ENCODE measurements at places on chromosomes 6 and 20.

GRCh38 chr6:113640051-113640450, 217.1 kb upstream of the MARCKS start:
- DNase-seq, result no peak

DNA sequence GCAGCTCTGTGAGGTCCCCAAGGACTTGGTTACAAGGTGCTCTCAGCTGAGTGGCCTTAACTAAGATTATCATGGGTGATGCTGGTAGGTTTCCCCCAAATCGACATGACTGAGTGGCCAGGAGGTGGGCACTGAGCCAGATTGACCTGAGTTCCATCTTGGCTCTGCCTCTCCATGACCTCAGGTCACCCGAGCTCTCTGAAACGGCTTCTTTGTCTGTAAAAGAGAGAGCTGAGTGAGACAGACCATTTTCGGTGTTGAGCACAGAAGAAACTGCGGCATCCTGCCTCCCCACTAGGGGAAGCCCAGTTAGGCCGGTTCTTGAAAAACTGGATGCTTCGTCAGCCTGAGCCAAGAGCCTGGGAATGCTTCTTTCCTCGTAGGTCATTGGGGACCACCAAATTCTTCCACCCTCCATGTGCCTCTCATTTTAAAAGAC, 14.1 kb upstream of the STX16 start:
- DNase-seq, result no peak

DNA sequence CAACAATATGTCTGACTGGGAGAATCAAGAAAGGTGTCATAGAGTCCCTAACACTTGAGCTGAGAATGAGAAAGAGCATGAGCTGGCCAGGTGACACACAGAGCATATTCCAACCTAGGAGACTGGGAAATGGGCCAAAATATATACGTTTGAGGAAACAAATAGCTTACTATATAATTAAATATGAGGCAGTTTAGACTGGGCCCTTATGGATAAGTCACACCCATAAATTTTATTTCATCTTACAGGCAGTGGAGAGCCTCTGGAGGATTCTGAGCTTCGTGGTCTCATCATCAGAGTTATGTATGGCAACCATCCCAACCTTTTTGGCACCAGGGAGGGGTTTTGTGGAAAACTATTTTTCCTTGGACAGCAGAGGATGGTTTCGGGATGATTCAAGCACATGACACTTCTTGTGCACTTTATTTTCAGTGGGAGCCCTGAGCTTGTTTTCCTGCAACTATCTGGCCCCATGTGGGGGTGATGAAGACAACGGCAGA, 12.9 kb upstream of the NQO2 start:
- DNase-seq, result peak; percentile 57

DNA sequence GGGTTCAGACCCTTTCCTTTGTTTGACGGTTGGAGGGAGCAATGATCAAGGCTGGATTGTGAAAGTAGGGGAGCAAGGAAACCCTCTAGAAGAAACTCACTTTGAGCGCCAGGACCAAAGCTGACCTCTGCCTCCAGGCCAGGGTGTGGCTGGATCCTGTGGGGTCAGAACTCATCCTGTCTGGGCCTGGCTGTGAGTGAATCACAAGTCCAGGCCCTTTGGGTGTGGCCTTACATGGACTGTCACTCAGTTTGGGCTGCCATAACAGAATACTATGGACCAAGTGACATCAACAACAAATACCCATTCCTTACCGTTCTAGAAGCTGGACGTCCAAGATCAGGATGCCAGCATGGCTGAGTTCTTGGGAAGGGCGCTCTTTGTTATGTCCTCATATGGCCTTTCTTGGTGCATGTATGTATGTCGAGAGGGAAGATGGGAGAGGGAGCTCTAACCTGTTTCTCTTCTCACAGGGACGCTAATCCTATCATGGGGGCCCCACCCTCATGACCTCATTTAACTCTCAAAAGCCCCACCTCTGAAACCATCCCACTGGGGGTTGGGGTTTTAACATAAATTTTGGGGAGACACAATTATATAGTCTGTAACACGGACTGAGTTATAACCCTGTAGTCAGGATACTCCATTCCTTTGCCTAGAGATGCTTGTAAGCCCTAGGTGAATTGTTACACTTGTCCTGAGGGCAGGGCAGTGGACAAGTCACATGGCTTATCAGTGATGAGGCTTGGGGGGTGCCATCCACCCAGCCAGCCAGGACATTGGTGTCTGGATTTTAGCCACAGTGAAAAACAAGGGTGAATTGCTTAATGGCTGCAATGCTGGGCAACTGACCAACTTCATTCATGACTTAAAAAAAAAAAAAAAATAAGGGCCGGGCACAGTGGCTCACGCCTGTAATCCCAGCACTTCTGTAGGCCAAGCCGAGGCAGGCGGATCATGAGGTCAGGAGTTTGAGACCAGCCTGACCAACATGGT, 80.0 kb downstream of the TRMT11 start:
- no peak for DNase-seq

DNA sequence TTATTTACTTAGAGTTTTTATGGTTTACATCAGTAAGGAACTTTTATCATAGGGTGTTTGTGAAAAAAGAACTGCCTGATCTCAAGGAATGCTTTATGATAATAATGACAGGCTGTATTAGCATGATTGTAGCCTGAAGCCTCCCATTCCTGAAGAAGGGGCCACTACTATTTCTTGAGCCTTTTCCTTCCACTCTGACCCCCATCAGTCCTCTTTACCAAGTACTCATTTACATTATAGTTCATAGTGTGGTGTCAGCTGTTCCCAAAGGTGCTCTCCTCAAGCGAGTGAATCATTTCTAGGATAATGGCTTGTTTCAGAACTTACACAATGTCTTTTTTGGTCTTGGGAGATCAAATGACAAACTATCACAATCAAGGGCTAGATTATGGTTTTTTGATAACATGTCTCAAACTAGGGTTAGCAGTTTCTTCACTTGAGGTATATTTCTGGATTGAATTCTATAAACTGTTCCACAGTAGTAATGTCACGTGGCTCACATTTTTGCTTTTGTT, 283.6 kb downstream of the CDKAL1 start:
- DNase-seq, result no peak

GRCh38 chr6:170029416-170030283, 261.2 kb downstream of the DLL1 start:
- DNase-seq, result no peak

GRCh38 chr6:73655341-73655917, 1.6 kb upstream of the SLC17A5 start:
- DNase-seq, result no peak

DNA sequence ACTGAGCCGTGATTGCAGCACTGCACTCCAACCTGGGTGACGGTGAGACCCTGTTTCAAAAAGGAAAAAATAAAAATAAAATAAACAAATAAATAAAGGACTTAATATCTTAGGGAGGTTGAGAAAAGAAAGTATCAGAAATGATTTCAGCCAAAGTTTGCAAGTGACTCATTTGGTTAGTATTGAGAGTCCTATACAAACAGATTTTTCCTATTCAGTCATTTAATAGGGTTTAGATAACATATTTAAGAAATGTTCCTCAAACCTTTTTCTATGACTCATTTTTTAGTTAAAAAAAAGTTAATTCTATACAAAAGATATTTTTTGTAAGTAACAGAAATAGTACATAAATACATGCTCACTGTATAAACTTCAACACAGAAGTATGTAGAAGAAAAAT, 235.1 kb downstream of the GJA1 start:
- no peak for DNase-seq

DNA sequence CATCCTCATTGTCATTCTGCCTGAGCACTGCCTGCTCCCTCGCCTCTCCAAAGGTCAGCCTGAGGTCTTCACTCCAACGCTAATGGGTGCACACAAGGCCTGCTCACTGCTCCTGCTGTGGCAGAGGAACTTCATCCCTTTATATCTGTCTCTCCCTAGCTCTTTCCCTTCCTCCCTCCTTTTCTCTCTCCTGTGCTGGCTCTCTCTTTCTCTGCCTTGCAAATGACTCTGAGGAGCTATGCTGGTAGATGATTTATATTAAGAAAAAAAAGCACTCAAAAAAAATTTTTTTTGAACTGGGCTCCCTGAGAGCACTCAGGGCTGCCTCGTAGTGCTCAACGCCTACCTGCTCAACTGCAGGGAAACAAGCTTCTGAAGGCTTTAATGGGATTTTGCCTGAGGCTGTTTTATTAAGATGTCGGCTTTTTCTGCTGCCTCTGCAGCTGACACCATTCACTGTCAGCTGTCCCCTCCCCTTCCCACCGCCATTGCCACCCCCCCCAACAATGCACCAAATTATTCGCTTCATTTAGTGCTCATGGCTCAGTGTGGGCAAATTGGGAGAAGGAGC, 137.7 kb upstream of the DEFB112 start:
- no peak for DNase-seq

- DNase-seq, result no peak
Measured at GRCh38 chr6:38370653-38371601, 268.8 kb downstream of the BTBD9 start.

DNA sequence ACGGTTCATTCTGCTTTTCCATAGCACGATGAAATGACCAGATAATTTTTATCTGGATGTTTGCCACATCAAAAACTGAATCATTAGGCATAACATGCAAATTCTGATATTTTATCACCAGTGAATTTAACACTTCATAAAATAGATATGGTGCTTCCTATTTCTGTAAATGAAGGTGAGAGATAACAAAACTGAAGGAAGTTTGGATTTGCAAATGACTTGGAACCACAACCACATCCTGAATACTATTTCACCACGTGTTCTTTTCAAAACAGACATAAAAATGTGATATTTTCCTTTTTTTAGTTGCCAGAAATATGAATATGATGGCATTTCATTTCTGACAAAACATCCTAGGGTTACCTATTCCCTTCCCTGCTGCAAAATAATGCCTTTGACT, 146.1 kb downstream of the EDN1 start:
- no peak for DNase-seq

DNA sequence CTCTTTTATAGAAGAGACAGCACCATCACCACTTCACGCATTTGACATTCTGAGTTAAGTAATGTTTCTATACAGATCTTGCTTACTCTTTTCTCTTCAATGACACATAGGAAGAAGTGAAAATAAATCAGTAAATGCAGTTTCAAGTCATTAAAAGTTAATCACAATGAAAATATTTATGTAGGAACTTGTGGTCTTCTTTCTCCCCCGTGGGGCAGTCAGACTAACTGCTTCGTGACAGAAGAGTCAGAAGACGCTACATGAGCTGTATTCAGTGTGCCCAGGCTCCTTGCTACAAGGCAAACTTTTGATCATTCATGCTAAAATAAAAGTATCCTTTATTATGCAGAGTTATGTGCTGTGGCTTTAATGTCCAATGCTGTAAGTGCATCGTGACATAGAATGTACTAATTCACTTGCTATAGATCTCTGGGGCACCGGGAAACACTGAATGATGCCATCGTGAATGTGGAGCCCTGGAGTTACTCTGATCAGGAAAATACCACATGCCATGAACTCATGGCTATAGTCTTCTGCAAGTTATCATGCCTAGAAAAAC, 117.8 kb upstream of the TRAF3IP2 start:
- no peak for DNase-seq

- no peak for DNase-seq
Measured at GRCh38 chr6:99473730-99474129, 41.5 kb downstream of the USP45 start.

- DNase-seq, result no peak
Measured at GRCh38 chr6:53706525-53706924, 41.0 kb upstream of the KLHL31 start.

GRCh38 chr6:132685009-132685408, 26.0 kb upstream of the TAAR1 start:
- DNase-seq, result no peak

GRCh38 chr20:25733903-25734302, 37.2 kb upstream of the ZNF337 start:
- no peak for DNase-seq

DNA sequence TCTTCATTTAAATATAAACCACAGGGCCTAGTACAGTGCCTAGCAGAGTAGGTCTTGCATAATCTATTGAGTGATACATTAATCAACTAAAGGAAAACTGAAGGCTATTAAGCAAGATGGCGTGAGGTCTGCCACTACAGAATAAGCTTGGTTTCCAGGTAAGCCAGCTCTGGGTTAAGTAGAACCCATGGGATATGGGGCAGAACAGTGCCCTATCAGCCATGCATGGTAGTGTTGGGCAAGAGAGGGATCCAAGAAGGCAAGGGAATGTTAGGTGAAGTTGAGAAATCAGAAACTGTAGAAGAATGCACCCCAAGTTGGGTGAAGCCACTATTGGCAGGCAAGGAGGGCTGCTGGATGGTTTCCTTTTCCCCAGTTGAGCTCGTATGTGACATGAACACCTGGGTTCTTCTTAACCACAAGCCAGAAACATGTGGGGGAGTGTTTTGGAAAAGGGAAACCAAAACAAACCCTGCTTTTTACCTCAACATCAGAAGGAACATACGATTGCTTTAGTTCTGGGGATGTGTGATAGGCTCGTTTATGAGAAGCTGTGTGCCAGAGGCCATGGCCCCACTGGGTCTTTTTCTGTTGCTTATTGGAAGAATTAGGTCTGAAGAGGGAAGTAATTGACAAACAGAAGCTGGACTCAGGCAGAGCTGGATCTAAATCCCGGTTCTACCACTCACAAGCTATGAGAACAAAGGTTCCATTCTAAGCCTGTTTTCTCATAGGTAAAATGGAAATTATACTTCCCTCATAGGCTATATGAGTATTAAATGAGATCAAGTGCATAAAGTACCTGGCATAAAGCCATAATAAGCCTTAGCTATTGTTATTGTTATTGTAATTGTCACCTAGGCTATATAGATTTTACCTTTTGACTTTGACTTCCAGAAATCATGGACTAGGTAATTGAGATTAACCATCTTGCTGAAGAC, 33.5 kb downstream of the NEDD9 start:
- no peak for DNase-seq

- DNase-seq, result no peak
Measured at GRCh38 chr6:141580131-141580530, 552.6 kb upstream of the GJE1 start.

DNA sequence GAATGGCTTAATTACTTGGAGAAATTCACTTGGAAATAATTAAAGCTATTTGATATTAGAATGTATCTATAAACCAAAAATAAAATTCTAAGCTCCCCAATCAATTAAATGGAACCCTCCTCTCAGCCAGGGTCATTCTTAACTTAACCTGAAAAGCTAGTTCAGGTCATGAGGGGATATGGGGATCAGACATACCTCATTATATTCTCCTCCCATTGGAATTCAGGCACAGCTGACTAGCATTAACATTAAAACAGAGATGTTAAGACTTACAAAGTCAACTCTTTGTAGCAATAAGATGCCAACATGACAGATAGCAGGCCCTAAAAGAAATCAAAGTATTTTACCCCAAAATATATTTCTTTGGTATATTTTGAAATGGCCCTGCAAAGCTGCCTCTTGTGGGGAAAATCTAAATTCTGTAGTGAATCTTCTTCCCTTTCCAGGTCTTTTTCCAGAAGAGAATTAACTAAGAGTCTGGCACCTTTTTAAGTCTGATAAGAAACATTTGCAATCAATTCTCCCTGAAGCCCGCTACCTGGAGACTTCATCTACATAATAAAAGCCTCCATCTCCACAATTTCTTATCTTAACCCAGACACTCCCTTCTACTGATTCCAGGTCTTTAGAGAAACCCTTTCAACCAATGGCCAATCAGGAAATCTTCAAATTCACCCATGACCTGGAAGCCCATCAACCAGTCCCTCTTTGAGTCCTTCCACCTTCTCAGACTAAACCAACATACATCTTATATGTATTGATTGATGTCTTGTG, 231.2 kb downstream of the ADGB start:
- no peak for DNase-seq

- no peak for DNase-seq
Measured at GRCh38 chr6:19761121-19761520, 76.0 kb upstream of the ID4 start.
